Mesothelial cell of epicardium (in vitro differentiated cells): ENCODE measurements at places on chromosomes 16 and 17. TPM values are rescaled to one million over a fixed set of nuclear protein-coding genes. Genes with fewer than 3 reads are reported as not detected.

TEX19 gene
- total RNA-seq, result 0.16 TPM in 1 of 3 replicates, not detected in the others

TERB1 gene
- total RNA-seq, result 0.18 to 0.49 TPM (median 0.34 TPM) in 3 replicates

CES4A gene
- 15.9 to 19.6 TPM (median 18.5 TPM) in 3 replicates for total RNA-seq

MYH13 gene
- total RNA-seq, result 0.04 TPM in 1 of 3 replicates, not detected in the others

DNA sequence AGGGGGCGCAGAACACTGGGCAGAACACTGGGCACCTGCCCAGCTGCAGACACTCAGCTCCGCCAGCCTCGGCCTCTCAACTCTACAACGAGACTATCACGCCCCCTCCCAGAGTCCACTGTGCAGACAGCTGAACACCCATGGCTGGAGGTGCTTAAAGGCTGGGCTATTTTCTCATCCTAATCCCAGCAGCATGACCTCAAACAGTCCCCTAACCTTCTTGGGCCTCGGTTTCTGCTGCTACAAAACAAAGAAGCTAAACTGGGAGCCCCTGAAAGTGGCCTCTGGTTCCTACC, 27.7 kb upstream of the ZNF469 start:
- DNase-seq, result no peak
- H3K27me3 ChIP-seq, result peaks cover 7% of the 10 kb centered on the region
- H3K27ac ChIP-seq, result no peak overlapping the region
- H3K36me3 ChIP-seq, result no peaks in the 10 kb centered on the region
- no peaks in the 10 kb centered on the region for H3K4me1 ChIP-seq

GRCh38 chr17:40182606-40183005, 5.3 kb downstream of the RAPGEFL1 start:
- no peak overlapping the region for H3K27ac ChIP-seq
- no peak for DNase-seq
- peaks cover 3% of the 10 kb centered on the region for H3K4me1 ChIP-seq
- no peaks in the 10 kb centered on the region for H3K27me3 ChIP-seq
- H3K4me3 ChIP-seq, result no peak overlapping the region

DNA sequence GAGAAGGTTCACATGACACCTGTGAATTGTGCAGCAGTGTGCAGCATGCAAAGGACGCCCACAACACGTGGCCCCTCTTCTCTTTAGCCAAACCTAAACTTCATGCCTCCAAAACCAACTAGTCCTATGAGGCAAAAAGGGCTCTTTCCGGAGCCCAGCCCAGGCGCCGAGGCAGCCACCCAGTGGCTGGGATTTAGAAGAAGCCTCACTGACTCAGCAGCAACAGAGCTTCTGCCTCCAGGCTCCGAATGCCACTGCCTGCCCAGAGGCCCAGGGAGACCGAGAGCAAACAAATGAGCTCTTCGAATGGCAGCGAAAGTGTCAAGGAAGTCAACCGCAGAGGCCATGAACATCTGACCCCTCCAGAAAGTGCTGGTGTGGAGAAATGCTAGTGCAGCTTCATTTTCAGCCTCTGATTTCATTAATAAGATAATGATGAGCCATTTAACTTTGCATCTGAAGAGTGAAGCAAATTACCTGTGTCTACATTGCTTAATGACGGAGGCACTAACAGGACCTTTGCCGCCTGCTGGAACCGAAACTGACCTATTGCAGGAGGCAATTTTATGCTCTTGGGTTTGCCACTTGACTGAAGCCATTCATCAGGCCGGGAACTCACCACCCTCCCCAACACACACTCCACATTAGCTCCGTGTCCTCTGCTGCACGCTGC, 157.7 kb upstream of the RPL38 start:
- no peak overlapping the region for H3K4me3 ChIP-seq
- no peak overlapping the region for H3K27ac ChIP-seq
- DNase-seq, result no peak
- H3K4me1 ChIP-seq, result no peaks in the 10 kb centered on the region
- peaks cover 52% of the 10 kb centered on the region for H3K27me3 ChIP-seq

GRCh38 chr16:88301431-88301830, 81.3 kb upstream of the ZNF469 start:
- H3K27me3 ChIP-seq, result no peaks in the 10 kb centered on the region
- no peak for DNase-seq
- H3K27ac ChIP-seq, result no peak overlapping the region
- H3K4me3 ChIP-seq, result no peak overlapping the region
- H3K4me1 ChIP-seq, result peaks cover 51% of the 10 kb centered on the region

DNA sequence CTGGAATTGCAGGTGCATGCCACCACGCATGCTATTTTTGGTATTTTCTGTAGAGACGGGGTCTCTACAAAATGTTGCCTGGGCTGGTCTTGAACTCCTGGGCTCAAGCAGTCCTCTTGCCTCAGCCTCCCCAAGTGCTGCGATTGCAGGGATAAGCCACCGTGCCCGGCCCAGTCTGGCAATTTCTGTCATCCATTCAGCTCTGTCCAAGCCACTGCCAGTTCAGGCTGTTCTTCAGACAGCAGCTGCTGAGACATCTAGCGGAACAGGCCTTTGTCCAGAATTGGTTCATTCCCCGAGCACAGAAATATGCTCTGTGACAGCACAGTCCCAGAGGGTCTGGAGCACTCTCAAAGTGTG, 5.4 kb downstream of the SLC47A1 start:
- no peak overlapping the region for H3K27ac ChIP-seq
- no peak for DNase-seq
- H3K4me1 ChIP-seq, result peaks cover 6% of the 10 kb centered on the region
- peaks cover 23% of the 10 kb centered on the region for H3K27me3 ChIP-seq
- no peak overlapping the region for H3K4me3 ChIP-seq
- no peaks in the 10 kb centered on the region for H3K36me3 ChIP-seq

- no peak overlapping the region for H3K27ac ChIP-seq
- no peak for DNase-seq
- H3K36me3 ChIP-seq, result no peaks in the 10 kb centered on the region
- H3K4me1 ChIP-seq, result peaks cover 4% of the 10 kb centered on the region
- no peak overlapping the region for H3K4me3 ChIP-seq
Measured at GRCh38 chr17:14135906-14136590, 66.7 kb downstream of the COX10 start.

DNA sequence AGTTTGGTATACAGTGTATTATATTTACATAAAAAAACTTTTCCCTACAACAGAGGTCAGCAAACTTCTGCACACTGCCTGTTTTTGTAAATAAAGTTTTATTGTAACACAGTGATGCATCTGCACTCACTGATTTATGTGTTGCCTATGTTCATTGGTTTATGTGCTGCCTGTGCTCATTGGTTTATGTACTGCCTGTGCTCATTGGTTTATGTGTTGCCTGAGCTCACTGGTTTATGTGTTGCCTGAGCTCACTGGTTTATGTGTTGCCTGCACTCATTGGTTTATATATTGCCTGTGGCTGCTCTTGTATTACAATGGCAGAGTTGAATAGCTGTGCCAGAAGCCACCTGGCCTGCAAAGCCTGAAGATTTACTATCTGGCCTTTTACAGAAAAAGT, 81.6 kb downstream of the MYH11 start:
- H3K36me3 ChIP-seq, result no peaks in the 10 kb centered on the region
- no peak for DNase-seq
- H3K27ac ChIP-seq, result no peak overlapping the region
- H3K4me3 ChIP-seq, result no peak overlapping the region
- H3K27me3 ChIP-seq, result peaks cover 68% of the 10 kb centered on the region
- no peaks in the 10 kb centered on the region for H3K4me1 ChIP-seq

- peak; percentile 77 for DNase-seq
- peaks cover 13% of the 10 kb centered on the region for H3K4me1 ChIP-seq
- H3K27me3 ChIP-seq, result no peaks in the 10 kb centered on the region
- H3K27ac ChIP-seq, result no peak overlapping the region
- no peak overlapping the region for H3K4me3 ChIP-seq
Measured at GRCh38 chr17:80575057-80575875, 30.6 kb downstream of the RPTOR start.

GRCh38 chr17:42027961-42028790, 8.3 kb downstream of the NKIRAS2 start:
- peak overlapping the region; percentile 17 for H3K27ac ChIP-seq
- peaks cover 8% of the 10 kb centered on the region for H3K4me1 ChIP-seq
- no peak overlapping the region for H3K4me3 ChIP-seq
- H3K36me3 ChIP-seq, result peaks cover 3% of the 10 kb centered on the region

DNA sequence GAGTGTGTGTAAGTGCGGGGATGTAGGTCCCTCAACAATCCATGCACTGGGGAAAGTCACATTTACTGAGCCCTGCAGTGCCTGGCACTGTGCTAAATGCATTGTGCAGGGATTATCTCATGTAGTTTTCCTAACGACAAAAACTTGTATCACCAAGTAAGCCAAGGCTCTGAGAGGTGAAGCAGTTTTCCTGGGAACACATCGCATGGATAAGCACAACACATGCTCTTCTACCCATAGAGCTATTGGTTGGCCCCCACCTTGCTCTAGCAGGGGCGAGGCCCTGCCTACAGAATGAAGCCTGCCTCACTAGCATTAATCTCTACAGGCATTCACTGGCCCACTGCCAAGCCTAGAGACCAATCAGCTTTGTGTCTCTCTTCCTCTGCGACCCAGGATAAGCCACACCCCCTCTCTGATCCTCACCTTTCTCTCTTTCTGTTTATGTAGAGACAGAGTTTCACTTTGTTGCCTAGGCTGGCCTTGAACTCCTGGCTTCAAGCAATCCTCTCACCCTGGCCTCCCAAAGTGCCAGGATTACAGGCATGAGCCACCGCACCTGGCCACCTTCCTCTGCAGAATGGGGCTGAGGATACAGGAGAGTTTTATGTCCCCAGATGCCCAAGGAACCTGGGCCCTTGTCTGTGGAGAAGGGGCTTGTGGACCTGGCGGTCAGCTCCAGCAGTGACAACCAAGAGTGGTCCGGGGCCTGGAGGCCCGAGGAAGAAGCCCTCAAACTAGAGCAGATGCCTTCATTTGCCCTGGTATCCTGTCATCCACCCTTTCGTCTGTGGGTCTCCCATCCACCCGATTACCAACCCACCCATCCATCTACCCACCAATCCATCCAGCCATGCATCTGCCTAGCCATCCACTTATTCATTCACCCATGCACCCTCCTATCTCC, 12.8 kb downstream of the CDH16 start:
- peak; percentile 79 for DNase-seq
- H3K27me3 ChIP-seq, result peaks cover 13% of the 10 kb centered on the region
- no peak overlapping the region for H3K4me3 ChIP-seq
- no peaks in the 10 kb centered on the region for H3K36me3 ChIP-seq

GRCh38 chr17:49363251-49363650, 1.2 kb upstream of the ZNF652 start:
- H3K36me3 ChIP-seq, result no peaks in the 10 kb centered on the region
- DNase-seq, result no peak
- no peak overlapping the region for H3K4me3 ChIP-seq
- no peak overlapping the region for H3K27ac ChIP-seq
- peaks cover 34% of the 10 kb centered on the region for H3K4me1 ChIP-seq

GRCh38 chr16:48250520-48251278, 3.4 kb upstream of the ABCC11 start:
- no peak overlapping the region for H3K4me3 ChIP-seq
- H3K27ac ChIP-seq, result peak overlapping the region; percentile 44
- peaks cover 13% of the 10 kb centered on the region for H3K4me1 ChIP-seq

- H3K36me3 ChIP-seq, result peaks cover 5% of the 10 kb centered on the region
- no peak for DNase-seq
- no peak overlapping the region for H3K4me3 ChIP-seq
- no peaks in the 10 kb centered on the region for H3K27me3 ChIP-seq
- peaks cover 10% of the 10 kb centered on the region for H3K4me1 ChIP-seq
- no peak overlapping the region for H3K27ac ChIP-seq
Measured at GRCh38 chr17:14101976-14102375, 32.7 kb downstream of the COX10 start.
